ENCODE measurements at places on chromosomes 7 and 10.
A peak's percentile ranks its signal among the peaks of the same experiment; 100 is the strongest.

DNA sequence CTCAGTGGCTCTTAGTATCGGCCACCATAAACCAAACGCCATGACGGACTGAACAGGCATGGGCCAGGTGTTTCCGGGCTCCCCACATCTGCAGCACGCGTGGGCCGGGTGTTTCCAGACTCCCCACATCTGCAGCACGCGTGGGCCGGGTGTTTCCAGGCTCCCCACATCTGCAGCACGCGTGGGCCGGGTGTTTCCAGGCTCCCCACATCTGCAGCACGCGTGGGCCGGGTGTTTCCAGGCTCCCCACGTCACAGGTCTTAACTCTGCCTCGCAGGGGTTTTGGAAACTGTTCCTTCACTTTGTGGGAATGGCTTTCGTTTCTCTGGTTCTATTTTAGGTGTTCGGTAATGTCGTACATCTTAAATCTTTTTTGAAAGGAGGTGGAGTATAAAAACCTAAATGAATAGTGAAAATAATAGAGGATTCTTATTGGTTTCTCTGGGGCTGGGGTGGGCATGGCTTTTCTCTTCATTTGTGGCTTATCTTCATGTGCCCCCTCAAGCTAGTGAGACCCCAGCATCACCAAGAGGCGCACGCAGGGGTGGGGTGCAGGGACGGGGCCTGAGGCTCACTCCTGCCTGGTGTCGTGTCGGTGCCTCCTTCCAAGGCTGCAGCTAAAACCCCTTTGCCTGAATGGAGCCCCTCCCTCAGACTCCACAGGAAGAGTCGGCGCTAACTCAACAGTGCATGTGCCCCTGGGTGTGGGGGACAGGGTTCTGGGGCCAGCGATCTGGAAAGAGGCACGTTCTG is 126.3 kb downstream of the WDR37 start:
- no peak for DNase-seq

- DNase-seq: peak; percentile 50
Observed at GRCh38 chr7:92682330-92682729, 92.1 kb upstream of the FAM133B start.

GRCh38 chr10:125559210-125559609 is 123.8 kb downstream of the TEX36 start:
- DNase-seq: no peak

GRCh38 chr7:138374119-138374693 is 85.9 kb upstream of the TRIM24 start:
- DNase-seq: no peak

DNA sequence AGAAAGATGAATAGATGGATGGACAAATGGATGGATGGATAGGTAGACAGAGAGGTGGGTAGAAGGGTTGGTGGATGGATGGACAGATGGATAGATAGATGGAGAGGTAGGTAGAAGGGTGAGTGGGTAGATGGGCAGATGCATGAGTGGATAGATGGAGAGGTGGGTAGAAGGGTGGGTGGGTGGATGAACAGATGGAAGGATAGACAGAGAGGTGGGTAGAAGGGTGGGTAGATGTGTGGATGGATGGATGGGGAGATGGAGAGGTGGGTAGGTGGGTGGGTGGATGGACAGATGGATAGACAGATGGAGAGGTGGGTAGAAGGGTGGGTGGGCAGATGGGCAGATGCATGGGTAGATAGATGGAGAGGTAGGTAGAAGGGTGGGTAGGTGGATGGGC is 10.9 kb upstream of the ASB10 start:
- no peak for DNase-seq

- DNase-seq: peak; percentile 26
Observed at GRCh38 chr7:22393913-22394729, 37.2 kb upstream of the RAPGEF5 start.

DNA sequence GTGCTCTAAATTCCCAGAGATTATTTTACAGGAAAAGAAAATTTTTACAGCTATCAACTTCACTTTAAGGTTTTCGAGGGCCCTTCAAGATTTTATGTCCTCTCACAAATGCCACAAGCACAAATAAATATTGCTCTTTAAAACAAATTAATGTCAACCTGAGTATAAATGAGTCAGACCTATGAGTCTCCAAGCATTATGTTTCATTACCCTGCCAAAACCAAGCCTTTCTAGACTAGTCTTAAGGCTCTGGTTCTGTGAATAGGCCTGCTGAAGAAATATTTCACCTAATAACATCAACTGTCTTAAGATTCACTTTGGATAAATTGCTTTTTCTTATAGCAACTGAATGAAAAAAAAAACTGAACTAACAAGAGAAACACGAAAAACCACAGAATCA is 153.0 kb downstream of the PDE1C start:
- DNase-seq: peak; percentile 58

GRCh38 chr7:94394109-94394436 is 622 bp upstream of the COL1A2 start:
- DNase-seq: peak; percentile 80

DNA sequence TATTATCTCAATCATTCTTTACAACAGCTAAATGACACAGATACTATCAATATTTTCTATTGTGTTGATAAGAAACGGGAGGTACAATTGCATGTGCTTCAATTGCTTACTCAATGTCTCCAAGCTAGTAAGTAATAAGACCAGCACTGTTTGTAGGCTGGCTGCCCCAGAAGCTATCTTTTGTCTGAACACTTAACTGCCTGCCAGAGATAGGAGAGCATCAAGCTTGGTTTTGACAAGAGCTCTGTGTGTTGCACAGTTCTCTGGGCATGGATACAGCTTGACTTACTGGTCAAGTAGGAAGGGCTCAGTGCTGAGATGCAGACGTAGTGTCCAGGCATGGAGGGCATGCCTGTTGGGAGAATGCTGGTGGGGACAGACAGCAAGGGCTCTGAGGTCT is 26.3 kb upstream of the CAPZA2 start:
- DNase-seq: no peak

DNA sequence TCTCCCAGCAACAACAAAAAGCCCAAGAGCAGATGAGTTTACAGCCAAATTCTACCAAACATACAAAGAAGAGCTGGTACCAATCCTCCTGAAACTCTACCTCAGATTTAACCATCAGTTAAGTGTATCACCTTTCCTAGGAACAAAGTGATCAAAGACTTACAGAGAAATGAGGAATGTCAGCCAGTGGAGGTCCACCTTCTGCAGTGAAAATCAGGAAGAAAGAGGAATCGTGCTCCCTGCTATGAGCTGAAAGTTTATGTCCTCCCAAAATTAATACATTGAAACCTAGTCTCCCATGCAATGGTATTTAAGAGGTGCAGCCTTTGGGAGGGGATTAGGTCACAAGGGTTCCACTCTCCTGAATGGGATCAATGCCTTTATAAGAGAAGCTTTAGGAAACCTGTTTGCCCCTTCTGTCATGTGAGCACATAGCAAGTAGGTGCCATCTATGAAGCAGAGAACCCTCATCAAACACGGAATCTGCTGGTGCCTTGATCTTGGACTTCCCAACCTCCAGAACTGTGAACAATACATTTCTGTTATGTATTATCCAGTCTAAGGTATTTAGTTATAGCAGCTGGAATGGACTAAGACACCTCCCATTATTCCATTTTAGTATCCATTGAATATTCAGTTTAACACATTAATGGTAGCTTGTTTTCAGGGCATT is 139.0 kb upstream of the FZD8 start:
- DNase-seq: no peak

GRCh38 chr10:108052981-108053380 is 888.5 kb upstream of the SORCS1 start:
- no peak for DNase-seq

GRCh38 chr7:1733206-1733907 is 63.3 kb downstream of the ELFN1 start:
- DNase-seq: no peak

GRCh38 chr10:44352316-44353127 is 32.4 kb downstream of the CXCL12 start:
- DNase-seq: peak; percentile 74

- DNase-seq: no peak
Observed at GRCh38 chr10:131822013-131822691, 78.7 kb upstream of the PPP2R2D start.

GRCh38 chr7:16619979-16620408 is 25.6 kb downstream of the ANKMY2 start:
- DNase-seq: peak; percentile 9

- DNase-seq: no peak
Observed at GRCh38 chr7:146768957-146769356, 652.4 kb downstream of the CNTNAP2 start.

DNA sequence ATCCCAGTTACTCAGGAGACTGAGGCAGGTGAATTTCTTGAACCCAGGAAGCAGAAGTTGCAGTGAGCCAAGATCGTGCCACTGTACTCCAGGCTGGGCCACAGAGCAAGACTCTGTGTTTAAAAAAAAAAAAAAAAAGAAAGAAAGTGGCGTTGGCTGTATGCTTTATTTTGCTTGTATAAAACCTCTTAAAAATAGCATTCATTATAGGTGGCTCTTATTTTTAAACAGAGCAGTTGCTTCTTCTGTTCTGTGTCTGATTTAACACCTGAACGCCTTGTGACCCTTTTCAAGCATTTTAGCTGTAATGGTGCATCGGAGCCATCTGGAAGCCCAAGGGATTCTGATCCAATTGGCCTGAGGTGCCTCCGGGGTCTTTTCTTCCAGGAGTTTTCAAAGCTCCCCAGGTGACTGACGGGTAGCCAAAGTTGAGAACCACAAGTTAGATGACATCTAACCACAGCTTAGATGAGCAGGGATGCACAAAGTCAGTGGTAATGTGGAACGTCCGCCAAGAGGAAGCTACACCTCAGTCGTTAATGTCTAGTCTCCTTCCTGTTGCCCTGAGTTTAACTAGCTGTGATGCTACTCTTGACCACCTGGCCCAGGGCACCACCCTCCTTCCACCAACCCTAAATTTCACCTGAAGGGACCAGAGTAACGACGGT is 274.6 kb upstream of the KLF6 start:
- no peak for DNase-seq

GRCh38 chr7:130278860-130279259 is 12.2 kb downstream of the CPA2 start:
- peak; percentile 90 for DNase-seq

GRCh38 chr10:78915190-78915518 is 153.6 kb upstream of the ZMIZ1 start:
- no peak for DNase-seq

- DNase-seq: peak; percentile 94
Observed at GRCh38 chr10:68647672-68648341, 73.2 kb upstream of the CCAR1 start.

DNA sequence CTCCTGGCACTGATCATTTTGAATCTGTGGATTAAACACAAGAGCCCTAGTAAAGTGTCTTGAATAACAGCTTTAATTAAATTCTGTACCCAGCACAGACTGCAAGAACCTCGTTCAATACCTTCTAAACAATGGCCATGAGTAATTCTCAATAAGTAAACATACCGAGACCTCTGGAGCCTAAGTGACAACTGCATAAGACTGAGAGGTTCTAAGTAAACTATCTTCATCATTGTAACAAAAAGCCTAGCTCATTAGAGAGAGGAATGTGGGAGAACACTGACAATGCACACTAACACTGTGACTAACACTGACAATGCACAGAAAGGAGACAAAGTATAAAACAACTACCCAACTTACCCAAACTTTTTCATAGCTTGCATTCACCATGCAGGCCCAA is 117.4 kb downstream of the ELAPOR2 start:
- peak; percentile 5 for DNase-seq

DNA sequence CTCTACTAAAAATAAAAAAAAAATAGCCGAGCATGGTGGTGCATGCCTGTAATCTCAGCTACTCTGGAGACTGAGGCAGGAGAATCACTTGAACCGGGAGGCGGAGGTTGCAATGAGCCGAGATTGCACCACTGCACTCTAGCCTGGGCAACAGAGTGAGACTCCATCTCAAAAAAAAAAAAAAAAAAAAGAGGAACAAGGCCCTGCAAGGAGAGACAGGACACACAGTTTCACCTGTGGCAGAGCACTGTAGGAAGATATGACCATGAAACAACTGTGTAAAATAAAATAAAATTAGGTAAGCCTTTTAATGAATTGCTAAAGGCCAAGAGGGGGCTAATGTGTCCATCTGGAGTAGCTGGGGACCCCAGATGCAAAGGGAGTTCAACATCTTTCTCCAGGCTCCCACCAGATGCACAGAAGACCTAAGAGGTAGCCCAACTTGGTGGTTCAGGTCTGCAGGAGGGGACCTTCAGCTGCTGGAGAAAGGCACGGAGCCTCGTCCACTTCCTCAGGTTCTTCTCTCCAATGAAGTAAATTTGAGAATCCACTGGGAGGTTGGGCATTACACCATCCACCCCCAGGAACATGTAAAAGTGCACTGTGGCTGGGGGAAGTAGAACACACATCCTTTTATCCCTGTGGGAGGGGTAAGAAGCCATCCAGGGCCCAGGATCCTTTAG is 12.7 kb downstream of the PPIF start:
- no peak for DNase-seq

DNA sequence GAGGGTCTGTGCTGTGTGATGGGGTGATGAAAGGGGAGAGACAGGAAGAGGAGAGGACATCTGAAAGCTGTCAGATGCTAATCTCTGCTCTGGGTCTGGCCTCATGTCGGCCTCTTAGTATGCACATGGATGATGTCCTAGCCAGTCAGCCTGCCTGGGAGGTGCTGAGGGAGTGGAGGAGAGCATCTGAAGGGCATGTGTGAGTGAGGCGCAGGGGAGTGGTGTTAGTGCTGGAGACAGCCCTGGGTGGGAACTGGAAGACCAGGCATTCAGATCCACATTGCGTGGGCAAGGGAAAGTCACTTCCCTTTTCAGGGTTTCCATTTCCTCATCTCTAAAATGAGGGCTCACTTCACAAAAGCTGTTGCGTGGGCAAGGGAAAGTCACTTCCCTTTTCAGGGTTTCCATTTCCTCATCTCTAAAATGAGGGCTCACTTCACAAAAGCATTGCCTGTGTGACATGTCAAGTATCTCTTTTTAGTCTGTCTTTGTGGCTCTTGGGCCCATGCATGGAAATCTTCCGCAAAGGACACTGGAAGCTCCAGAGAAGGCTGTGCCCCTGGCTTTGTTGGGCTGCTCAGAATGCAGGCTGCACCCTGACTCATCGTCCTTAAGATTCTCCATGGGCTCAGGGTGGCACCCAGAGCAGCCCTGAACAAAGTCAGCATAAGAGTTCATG is 10.0 kb downstream of the SFTPD start:
- DNase-seq: no peak

DNA sequence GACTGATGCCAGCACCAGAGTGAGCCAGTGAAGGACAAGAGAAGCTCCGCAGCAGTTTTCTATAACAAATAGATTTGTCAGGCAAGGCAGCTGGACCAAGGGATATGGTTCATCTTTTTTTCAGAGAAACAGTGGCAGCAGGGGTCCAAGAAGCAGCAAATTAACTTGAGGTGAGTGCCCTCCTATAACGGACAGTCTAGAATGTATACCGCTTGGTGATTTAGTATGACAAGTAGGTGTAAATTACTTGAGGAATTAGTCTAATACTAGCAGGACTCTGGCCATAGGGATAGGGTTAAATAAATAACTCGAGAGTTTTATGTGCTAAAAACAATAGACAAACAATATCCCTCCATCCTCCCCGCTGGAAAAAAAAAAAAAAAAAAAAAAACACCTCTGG is 153.0 kb upstream of the WNT16 start:
- no peak for DNase-seq

DNA sequence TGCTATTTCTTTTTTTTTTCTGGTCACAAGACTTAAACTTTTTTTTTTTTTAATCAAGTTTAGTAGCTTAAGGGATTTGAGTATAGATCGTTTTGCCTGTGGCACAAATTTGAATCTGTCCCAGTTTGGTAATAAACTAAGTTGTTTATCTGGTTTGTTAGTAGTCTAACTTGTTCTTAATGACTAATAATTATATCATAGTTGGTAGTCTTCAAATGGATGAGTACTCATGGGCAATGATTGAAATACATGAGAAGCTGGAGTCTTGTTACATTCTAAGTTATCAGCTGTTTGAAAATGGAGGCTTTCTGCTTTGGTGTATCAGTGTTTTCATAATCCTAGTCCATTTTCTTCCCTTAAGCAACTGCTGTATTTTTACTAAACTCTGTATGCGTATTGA is 12.3 kb downstream of the BTAF1 start:
- no peak for DNase-seq

Measured in fibroblast of lung (primary cell).